AG04449 (cell line): ENCODE measurements at places on chromosomes 2 and 18.

- DNase-seq = no peak
Observed at GRCh38 chr18:44709307-44710126, 28.8 kb downstream of the SETBP1 start.

- no peak for DNase-seq
Observed at GRCh38 chr2:201070948-201071478, 458 bp downstream of the HYCC2 start.

GRCh38 chr2:64781711-64782390, 128.1 kb upstream of the SERTAD2 start:
- DNase-seq = no peak

DNA sequence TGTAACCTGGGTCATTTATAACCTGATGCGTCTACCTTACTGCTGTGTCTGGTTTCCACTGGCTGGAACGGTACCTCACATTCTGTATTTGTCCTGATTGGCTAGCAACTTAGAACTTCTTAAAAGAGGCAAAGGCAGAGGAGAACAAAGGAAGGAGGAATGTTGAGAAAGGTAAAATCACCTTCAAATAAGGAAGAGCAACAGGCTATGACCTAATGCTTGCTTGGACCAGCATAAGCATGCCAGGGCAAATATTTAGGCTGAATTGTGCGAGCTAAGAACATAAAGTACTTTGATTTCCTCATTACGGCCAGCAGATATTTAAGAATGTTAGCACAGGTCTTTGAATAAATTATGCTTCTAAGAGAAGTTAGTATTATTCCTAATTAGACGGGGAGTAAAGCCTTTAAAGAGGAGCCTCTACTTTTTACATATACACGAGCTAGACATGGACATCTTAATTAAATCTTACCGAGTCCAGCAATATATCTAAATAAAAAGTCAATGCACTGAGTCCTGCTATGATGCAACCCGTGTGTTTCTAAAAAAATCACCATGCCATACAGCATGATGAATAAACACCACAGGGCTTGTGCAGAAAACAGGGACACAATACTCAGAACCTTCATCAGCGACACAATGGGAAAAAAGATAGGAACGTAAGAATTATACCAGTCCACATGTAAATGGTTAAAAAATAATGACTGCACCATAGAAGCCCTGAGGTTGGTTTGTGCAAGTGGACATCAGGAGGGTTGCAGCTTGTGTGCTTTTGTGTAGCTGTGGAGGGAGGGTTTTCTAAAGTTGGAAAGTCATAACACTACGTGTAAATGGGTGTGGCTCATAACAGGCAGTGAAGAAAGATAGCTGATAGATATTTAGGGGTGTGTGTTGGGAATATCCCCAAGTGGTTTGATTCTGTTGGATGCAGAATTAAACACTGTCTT, 14.2 kb downstream of the SEPTIN2 start:
- DNase-seq = no peak

DNA sequence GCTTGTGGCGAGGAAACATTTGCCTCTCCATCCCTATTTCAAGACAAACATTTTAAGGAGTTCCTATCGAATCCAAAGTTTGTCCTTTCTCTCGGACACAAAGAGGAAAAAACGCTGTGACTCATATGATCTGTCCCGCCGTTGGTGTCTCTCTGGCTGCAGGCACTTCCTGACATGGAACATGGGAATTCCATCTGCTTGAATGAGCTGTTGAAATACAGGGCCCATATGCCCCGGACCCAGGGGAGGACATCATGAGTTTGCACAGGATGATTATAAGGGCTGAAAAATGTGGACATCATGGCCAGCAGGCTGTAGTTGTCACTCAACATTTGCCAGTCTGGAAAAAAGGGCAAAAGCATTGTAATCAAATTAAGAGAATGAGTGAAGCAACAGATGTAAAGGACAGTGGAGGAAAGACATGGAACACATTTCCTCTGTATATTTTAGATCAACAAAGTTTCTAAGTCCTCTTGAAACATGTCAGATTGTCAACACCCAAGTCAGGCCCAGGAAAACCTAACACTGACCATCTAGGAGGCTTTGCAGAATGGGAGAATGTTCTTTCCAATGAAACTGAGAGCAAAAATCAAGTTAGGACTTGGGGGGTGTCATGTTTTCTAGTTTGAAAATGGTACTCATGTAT, 103.2 kb upstream of the SMIM21 start:
- no peak for DNase-seq

- no peak for DNase-seq
Observed at GRCh38 chr2:32272279-32272678, 5.4 kb upstream of the YIPF4 start.

DNA sequence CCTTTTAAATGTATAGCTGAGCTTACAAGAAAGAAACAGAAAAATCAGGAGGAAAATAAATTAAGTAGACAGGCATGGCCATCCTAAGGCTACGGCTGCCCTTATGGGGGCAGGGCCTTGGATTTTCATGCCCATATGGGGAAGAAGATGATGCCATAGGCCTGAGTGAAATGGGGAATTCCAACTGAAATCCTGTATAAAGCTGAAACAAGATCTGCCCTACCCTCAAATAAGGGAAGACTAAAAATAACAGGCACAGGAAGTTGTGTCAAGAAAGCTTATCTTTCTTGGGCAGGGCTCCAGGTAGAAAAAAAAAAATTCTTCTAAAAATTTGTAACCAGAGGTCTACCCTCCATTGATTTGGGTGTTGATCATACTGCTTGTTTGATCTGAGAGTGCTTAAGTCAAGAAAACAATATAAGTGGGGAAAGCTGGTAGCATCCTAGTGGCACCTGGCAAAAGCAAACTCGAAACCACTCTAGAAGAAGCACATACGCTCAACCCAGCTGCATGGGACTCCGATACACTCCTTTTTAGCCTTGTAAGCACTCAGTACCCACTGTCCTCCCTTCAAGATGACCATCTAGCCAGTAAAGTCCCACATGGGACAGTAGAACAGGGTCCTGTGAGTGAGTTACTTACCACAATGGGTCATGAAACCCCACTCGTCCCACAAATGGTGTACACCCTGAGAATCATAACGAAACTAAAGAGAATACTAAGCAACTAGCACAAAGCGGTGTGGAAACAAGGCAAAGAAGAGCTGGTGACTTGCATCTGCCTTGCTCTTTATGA, 22.3 kb downstream of the DNAH7 start:
- no peak for DNase-seq
